ENCODE measurements at places on chromosomes 1 and 21. TPM values are rescaled to one million over a fixed set of nuclear protein-coding genes. Genes with fewer than 3 reads are reported as not detected.

RPTN gene
- total RNA-seq = not detected

CSF1 gene
- total RNA-seq = 35.0 TPM

ADGRL2 gene
- 110 TPM for total RNA-seq

KIF26B gene
- total RNA-seq = 2.4 TPM

RIMKLA gene
- total RNA-seq = 0.67 TPM

DNA sequence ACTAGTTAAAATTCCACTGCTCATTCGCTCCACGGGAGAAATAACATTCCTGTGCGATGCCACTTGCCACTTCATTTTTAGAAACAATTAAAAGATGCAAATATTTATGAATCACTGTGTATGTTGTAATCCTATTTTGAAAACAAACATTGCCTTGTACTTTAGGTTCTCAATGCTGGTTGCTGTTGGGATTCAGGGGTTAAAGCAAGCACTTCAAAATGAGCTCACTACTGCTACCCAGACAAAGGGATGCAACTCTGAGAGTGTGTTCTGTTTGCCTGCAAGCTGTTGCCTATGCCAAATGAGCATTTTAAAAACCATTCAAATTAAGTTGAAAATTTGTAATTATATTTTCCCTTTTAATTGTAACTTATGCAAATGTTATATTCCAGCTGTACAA is 87.5 kb downstream of the RWDD3 start:
- H3K36me3 ChIP-seq = no peaks in the 10 kb centered on the region
- no peak for DNase-seq
- no peaks in the 10 kb centered on the region for H3K4me1 ChIP-seq
- no peak overlapping the region for H3K27ac ChIP-seq

DNA sequence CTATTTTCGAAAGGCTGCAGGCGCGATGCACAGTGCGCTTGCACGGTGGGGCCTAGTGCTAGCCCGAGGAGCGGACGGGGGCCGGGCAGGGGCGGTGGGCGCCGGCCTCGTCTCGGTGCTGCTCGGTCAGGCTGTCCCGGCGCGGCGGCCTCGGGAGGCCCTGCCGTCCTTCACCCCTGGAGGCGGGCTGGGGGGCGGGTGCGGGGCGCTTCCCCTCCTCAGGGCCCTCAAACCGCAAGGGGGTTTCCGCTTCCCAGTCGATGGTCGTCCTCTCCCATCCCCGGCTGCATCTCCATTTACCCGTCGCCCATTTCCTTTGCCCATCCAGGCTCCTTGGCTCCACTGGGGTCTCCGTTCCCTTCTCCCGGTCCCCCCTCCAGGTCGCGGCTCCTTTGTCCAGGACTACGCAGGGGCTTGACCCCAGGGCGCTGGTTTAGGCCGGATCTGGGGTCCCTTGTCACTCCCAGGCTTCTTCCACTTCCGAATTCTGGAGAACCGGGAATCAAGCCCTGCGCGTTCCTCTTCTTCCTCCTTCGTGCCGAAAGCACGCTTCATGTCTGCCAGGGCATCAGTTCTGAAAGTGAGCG is 196.3 kb upstream of the LMO4 start:
- no peaks in the 10 kb centered on the region for H3K27me3 ChIP-seq
- no peak for DNase-seq
- peak overlapping the region; percentile 38 for H3K27ac ChIP-seq
- no peaks in the 10 kb centered on the region for H3K36me3 ChIP-seq

GRCh38 chr1:24374891-24375786 is 38.4 kb downstream of the STPG1 start:
- H3K4me1 ChIP-seq = no peaks in the 10 kb centered on the region
- no peak overlapping the region for H3K27ac ChIP-seq
- DNase-seq = no peak
- H3K27me3 ChIP-seq = no peaks in the 10 kb centered on the region

DNA sequence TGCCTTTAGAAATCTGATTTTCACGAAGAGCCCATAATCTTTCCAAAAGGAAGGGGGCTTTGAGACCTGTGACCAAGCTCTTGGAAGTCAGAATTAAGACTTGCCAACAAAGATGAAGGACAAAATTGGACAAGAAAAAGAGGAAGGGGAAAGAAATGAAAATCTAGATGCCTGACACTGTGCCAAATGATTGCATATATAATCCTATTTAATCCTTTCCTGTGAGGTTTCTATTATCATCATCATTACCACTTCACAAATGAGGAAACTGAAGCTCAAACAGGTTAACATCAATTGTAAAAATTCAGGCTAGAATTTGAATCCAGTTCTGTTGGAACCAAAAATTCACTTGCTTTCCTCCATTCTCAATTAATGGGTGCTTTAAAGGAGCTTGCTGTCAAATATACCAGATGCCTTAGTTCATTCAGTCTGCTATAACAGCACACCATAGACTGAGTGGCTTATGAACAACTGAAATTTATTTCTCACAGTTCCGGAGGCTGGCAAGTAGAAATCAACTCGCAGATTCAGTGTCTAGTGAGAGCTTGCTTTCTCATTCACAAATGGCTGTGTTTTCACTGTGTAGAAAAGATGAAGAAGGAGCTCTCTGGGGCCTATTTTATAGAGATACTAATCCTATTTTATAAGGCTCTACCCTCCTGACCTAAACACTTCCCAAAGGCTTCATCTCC is 197.5 kb upstream of the ST6GALNAC5 start:
- H3K27me3 ChIP-seq = no peaks in the 10 kb centered on the region
- H3K4me3 ChIP-seq = no peak overlapping the region
- no peak overlapping the region for H3K27ac ChIP-seq
- H3K36me3 ChIP-seq = no peaks in the 10 kb centered on the region
- no peaks in the 10 kb centered on the region for H3K4me1 ChIP-seq

DNA sequence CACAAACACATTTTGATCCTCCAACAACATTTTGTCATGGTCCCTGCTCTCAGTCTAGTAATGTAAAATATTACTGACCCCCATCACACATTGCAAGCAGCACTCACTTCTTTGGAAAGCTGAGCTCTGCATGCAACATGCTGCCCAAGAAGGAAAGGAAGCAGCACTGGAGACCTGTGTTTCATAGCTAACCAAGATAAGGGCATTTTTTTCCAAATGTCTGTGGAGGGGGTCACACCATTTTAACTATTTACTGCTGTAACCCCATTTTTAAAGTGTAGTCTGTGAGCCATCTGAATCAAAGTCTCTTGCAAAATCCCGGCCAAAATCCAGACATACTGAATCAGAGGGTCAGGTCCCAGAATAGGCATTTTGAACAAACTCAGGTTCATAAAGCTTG is 4.5 kb upstream of the RASSF5 start:
- no peak overlapping the region for H3K4me3 ChIP-seq
- no peaks in the 10 kb centered on the region for H3K36me3 ChIP-seq
- H3K27ac ChIP-seq = peak overlapping the region; percentile 24
- no peak for DNase-seq
- H3K4me1 ChIP-seq = peaks cover 61% of the 10 kb centered on the region

GRCh38 chr1:63886340-63886739 is 112.5 kb downstream of the ROR1 start:
- no peak overlapping the region for H3K27ac ChIP-seq
- no peak for DNase-seq
- H3K27me3 ChIP-seq = no peaks in the 10 kb centered on the region
- H3K36me3 ChIP-seq = no peaks in the 10 kb centered on the region
- H3K4me1 ChIP-seq = peaks cover 5% of the 10 kb centered on the region

- DNase-seq = peak; percentile 3
- no peaks in the 10 kb centered on the region for H3K27me3 ChIP-seq
- H3K4me3 ChIP-seq = no peak overlapping the region
- no peaks in the 10 kb centered on the region for H3K4me1 ChIP-seq
- H3K36me3 ChIP-seq = no peaks in the 10 kb centered on the region
- no peak overlapping the region for H3K27ac ChIP-seq
Observed at GRCh38 chr21:31218830-31219608, 125.0 kb downstream of the TIAM1 start.

- no peak overlapping the region for H3K4me3 ChIP-seq
- no peaks in the 10 kb centered on the region for H3K36me3 ChIP-seq
- no peak for DNase-seq
- no peaks in the 10 kb centered on the region for H3K27me3 ChIP-seq
Observed at GRCh38 chr21:28126521-28127174, 866.0 kb downstream of the LTN1 start.

DNA sequence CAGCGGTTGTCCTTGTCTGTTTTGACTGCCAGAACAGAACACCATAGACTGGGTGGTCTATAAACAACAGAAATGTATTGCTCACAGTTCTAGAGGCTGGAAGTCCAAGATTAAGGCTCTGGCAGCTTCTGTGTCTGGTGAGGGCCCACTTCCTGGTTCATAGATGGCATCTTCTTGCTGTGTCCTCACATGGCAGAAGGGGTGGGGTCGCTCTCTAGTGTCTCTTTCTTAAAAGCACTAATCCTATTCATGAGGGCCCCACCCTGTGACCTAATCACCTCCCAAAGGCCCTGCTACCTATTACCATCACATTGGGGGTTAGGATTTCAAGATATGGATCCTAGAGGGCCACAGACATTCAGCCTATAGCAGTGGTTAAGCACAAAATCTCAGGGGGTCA is 304.4 kb downstream of the NFIA start:
- H3K27me3 ChIP-seq = no peaks in the 10 kb centered on the region
- H3K27ac ChIP-seq = no peak overlapping the region
- peaks cover 6% of the 10 kb centered on the region for H3K36me3 ChIP-seq
- DNase-seq = no peak

- peaks cover 3% of the 10 kb centered on the region for H3K4me1 ChIP-seq
- no peaks in the 10 kb centered on the region for H3K27me3 ChIP-seq
- no peaks in the 10 kb centered on the region for H3K36me3 ChIP-seq
- H3K27ac ChIP-seq = no peak overlapping the region
Observed at GRCh38 chr1:117335376-117336086, 31.7 kb upstream of the MAN1A2 start.

- DNase-seq = no peak
- no peak overlapping the region for H3K27ac ChIP-seq
- H3K27me3 ChIP-seq = no peaks in the 10 kb centered on the region
- no peak overlapping the region for H3K4me3 ChIP-seq
- H3K4me1 ChIP-seq = peaks cover 10% of the 10 kb centered on the region
Observed at GRCh38 chr1:214466403-214467077, 84.9 kb downstream of the PTPN14 start.

DNA sequence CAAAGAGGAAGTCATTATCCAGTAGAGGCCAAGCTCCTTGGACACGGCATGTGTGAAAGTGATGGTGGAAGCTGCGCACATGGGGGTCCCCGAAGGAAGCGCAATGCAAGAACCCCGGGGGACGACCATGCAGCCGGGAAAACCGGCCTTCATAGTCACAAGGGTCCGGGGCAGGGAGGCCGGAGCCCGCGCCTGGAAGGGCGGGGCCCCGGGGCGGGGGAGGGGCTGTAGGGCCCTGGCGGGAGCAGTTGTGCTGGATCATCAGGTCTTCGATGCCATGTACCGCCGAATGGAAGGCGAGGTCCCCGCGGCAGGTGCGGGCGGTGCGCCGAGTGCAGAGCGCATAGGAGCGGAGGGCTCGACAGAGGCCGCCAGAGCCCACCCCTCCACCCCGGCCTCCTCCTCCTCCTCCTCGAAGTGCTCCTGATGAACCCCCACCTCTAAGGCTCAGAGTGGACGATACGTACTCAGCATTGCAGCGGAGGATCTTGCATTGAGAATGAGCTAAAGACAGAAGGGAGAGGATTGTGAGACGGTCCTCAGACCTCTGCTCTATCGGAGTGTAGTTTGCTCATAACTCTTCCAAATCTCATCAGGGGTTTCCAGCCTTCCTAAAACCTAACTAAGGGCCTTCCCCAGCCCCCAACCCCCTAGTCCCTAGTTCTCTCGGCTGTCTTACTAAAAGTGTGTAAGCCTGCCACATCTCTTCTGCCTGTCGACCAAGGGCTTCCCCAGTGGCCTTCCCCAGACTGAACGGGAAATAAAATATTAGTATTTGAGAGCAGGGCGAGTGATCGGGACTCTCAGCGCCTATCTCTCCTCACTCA is 2.1 kb downstream of the HJV start:
- H3K36me3 ChIP-seq = no peaks in the 10 kb centered on the region
- H3K4me1 ChIP-seq = peaks cover 5% of the 10 kb centered on the region
- no peak overlapping the region for H3K27ac ChIP-seq
- no peak overlapping the region for H3K4me3 ChIP-seq
- H3K27me3 ChIP-seq = peaks cover 6% of the 10 kb centered on the region

- H3K27ac ChIP-seq = peak overlapping the region; percentile 76
- no peaks in the 10 kb centered on the region for H3K27me3 ChIP-seq
- no peaks in the 10 kb centered on the region for H3K36me3 ChIP-seq
- peaks cover 31% of the 10 kb centered on the region for H3K4me1 ChIP-seq
Observed at GRCh38 chr1:12539320-12539704, 78.7 kb downstream of the DHRS3 start.

DNA sequence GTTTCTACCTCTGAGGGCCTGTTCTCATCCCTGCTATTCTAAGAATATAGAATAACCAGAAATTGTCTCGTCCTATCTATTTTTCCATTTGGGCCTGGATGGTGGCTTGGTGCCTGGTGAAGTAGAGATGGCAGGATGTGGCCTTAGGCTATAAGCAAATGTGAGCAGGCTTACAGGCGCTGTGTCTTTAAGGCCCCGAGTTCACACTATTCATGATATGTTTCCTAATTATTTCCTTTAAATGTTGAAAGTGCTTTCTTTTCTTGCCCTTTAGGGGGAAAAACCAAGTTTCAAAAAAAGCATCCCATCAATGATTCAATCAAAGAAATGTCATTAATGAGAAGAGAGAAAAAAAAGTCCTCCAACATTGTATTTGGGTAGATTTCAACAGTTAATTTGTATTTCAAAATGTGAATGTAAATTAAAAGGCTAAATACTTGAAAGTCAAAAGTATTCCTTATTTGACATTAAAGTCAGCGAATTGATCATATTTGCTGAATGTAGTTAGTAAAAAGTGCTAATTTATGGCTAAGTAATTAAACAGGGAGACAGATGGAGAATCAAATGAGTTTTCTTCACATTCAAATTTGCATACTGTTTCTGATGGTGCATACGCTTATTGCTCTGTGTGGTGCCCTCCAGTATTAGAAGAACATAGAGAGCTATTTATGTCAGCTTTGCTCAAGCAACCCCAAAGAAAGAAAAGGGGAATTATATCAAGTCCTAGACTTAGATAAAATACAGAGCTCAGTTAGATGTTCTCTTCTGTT is 34.0 kb upstream of the HUNK start:
- no peak overlapping the region for H3K27ac ChIP-seq
- H3K27me3 ChIP-seq = no peaks in the 10 kb centered on the region
- DNase-seq = no peak
- no peaks in the 10 kb centered on the region for H3K36me3 ChIP-seq
- no peaks in the 10 kb centered on the region for H3K4me1 ChIP-seq

Measured in thyroid gland (tissue), 4 donors.